Right cardiac atrium (tissue), 5 donors: ENCODE measurements at places on chromosomes 6 and 20. TPM values are rescaled to one million over a fixed set of nuclear protein-coding genes. Genes with fewer than 3 reads are reported as not detected.

DNA sequence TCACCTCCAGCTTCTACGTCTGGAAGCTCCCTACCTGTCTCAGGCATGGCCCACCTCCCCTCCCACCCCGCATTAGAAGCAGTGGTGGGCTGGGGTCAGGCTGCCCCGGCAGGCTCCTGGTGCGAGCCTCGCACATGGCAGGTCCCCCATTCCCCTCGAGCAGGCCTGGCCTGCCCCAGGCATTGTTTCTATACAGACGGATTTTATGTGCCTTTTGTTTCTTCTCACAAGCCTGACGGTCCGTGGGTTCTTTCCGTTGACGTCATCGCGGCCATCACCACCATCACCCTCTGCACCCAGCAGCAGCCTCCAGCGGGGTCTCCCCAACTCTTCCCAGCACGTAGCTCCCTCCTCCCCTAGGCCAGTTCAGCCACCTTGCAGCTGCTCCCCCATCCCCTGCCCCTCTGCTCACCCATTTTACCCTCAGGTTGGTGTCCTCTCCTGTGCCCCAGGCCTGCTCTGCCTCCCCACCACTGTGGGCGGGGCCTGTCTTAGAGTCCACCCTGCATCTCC is 4.6 kb downstream of the CST7 start:
- DNase-seq, result no peak

GRCh38 chr6:75275067-75275466 is 9.5 kb downstream of the TMEM30A start:
- DNase-seq, result no peak

The DST gene
- 308 TPM for total RNA-seq

- no peak for DNase-seq
These were observed 430.2 kb downstream of the FRK start for GRCh38 chr6:115630424-115631024.
